Gastrocnemius medialis (tissue), 4 donors: ENCODE measurements at places on chromosomes 2 and 18. TPM values are rescaled to one million over a fixed set of nuclear protein-coding genes. Genes with fewer than 3 reads are reported as not detected.

The ASPRV1 gene
- 0.42 TPM for total RNA-seq

The KLHL41 gene
- total RNA-seq: 2,952 TPM

The TMEM150A gene
- total RNA-seq: 102 TPM

DNA sequence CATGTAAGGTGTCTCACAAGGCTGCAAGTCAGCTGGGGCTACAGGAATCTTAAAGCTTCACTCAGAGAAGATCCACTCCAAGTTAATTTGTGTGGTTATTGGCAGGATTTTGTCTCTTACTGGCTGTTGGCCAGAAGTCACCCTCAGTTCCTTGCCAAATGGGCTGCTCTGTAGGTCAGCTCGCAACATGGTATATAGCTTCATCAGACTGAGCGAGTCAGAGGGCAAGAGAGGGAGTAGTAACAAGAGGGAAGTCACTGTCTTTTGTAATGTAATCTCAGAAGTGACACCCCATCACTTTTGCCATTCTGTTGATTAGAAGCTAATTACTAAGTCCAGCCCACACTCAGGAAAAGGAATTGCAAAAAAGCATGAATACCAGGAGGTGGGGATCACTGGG, 119.5 kb downstream of the LRRTM1 start:
- no peak for DNase-seq

GRCh38 chr2:166891727-166892126, 3.4 kb downstream of the XIRP2 start:
- DNase-seq: no peak

- DNase-seq: no peak
These were observed 33.2 kb upstream of the REEP1 start for GRCh38 chr2:86370579-86370978.

- DNase-seq: no peak
These were observed 7.1 kb downstream of the NTSR2 start for GRCh38 chr2:11662882-11663281.

- DNase-seq: peak; percentile 8
These were observed 2.6 kb downstream of the GPR35 start for GRCh38 chr2:240627736-240628506.

GRCh38 chr2:139122711-139123158, 342.5 kb upstream of the NXPH2 start:
- DNase-seq: no peak
